ENCODE measurements at places on chromosomes 13 and 19.

DNA sequence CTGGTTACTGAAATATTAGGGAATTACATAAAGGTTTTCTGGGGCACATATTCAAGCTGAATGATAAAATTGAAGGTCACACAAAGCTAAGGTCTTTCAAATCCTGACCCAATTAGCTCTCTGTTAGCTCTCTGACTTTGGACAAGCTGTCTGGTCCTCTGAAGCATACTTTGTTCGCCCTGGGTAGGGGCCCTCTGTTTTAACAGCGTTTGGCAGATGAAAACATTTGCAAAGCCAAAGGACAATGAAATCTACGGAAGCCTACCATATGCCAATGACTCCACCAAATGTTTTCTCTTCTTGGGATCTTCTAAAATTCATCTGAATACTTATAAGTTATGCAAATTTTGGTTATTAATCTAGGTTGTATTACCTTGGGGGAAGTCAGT is 14.5 kb upstream of the GJA3 start:
- no peak for DNase-seq

DNA sequence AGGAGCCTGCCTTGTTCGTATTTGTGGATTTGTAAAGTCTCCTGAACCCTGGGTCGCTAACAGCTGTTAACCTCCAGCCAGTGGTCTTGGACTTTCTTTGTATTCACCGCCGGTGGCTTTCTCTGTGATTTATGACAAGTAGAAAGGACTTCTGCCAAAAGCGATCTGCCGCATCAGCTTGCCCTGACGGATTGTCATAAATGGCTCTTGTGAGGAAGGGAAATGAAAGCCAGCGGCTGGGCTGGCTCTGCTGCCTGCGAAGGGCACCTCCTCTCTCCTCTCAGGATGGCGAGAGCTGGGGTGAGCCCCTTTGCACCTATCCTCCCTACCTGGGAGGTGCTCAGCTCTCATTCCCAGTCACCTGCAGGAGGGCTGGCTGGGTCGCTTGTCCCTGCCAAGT is 25.6 kb downstream of the DHRS12 start:
- DNase-seq, result no peak

DNA sequence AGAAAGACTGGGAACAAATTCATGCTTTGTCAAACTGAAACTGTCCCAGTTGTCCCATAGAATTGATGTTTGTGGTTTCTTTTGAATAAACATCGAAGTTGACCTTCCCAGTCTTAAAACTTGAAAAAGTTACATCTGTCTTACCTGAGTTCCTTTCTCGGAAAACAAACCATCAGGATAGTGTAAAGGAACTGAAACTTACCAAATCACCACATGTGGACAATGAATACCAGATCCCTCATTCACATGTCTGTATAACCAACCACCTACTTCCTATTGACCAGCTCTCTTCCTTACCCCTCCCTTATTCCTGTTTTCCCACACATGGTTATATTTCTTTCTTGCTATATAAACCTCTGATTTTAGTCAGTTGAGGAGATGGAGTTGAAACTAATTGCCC is 791.7 kb upstream of the PCDH20 start:
- DNase-seq, result no peak

- no peak for DNase-seq
These were observed 116.3 kb downstream of the FOXO1 start for GRCh38 chr13:40550130-40550529.

GRCh38 chr19:27794494-27795042 is 1418.4 kb downstream of the UQCRFS1 start:
- DNase-seq, result peak; percentile 5

DNA sequence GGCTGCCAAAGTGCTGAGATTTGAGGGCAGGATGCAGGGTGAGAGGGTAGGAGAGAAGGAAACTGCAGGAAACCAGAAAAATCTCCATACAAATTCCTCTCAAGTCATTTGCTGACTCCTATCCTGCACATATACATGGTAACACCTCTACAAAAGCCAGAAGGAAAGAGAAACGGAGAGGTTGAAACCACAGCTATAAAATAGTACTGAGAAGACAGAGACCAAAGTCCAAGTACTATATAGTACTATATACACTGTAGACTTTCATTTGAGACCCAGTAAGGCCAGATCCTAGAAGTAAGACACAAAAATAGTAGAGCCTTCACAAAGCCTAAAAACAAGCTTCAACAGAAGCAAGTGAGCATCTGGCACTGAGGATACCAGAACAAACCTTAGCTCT is 103.1 kb downstream of the UGGT2 start:
- no peak for DNase-seq

DNA sequence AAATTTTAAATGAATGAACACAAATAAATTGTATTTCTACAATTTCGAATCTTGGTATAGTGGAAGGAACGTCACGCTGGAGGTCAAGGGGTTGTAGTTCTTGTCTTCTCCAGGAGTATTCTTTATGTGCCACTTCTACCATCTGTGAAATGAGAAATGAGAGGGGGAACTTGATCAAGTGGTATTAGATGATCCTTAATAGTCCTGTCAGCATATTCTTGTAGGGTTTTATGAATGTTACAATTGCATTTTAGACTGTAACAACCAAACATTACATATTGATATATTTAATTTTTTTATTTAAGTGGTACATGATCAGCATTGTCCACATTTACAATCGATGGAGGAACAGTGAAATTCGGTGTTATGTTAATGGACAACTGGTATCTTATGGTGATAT is 113.6 kb downstream of the NBEA start:
- DNase-seq, result no peak

- DNase-seq, result no peak
These were observed 116.8 kb downstream of the DNAJC3 start for GRCh38 chr13:95793781-95794180.

GRCh38 chr13:75495938-75496337 is 14.0 kb upstream of the TBC1D4 start:
- no peak for DNase-seq

DNA sequence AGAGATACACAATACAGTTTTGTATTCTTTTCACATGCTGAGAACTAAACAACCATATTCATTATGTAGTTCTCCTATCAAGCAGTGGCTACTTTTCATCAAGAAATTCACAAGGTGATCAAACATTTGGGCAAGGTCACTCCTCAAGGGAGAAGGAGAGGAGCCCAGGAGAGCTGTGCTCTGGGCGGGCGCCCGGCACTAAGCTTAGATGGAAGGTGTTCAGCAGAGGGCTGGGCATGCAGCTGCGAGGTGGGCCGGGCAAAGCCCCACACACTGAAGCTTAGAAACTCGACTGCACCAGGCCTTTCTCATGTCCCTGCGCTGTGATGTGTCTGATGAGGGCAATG is 30.4 kb upstream of the SPACA7 start:
- DNase-seq, result no peak

All from HAP-1 (cell line).